HS-5 (cell line): ENCODE measurements at places on chromosomes 16 and 17.

GRCh38 chr16:19245326-19245925, 40.1 kb upstream of the CLEC19A start:
- no peak for DNase-seq

DNA sequence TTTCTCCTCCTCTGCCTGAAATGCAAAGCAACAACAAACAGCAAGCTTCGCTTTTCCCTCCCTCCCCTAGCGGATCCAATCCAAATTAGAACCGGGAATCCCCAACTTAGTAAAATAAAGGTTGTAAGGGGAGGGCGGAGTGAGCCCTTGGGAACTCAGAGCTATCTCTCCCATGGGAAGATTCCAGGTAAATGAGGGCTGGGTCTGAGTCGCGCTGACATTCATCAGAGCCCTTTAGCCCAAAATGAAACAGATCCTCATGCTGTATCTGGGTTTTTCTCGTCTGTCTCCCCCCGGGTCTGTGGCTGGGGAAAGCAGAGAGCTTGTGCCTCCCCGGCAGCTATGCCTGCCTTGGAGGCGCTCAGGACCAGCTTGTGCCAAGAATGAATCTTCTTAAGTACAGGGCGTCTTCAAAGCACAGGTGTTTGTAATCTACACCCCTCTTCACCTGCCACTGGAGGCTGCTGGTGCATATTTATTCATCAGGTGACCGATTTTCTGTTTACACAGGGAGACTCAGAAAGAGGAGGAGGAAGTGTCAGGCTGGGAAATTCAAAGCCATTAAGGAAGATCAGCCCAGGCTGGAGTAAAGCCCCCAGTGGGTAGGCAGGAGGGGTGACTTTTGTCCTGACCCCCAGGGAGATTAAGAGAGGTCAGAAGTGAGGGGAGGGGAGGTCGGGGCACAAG, 55.0 kb upstream of the GSE1 start:
- no peak for DNase-seq

DNA sequence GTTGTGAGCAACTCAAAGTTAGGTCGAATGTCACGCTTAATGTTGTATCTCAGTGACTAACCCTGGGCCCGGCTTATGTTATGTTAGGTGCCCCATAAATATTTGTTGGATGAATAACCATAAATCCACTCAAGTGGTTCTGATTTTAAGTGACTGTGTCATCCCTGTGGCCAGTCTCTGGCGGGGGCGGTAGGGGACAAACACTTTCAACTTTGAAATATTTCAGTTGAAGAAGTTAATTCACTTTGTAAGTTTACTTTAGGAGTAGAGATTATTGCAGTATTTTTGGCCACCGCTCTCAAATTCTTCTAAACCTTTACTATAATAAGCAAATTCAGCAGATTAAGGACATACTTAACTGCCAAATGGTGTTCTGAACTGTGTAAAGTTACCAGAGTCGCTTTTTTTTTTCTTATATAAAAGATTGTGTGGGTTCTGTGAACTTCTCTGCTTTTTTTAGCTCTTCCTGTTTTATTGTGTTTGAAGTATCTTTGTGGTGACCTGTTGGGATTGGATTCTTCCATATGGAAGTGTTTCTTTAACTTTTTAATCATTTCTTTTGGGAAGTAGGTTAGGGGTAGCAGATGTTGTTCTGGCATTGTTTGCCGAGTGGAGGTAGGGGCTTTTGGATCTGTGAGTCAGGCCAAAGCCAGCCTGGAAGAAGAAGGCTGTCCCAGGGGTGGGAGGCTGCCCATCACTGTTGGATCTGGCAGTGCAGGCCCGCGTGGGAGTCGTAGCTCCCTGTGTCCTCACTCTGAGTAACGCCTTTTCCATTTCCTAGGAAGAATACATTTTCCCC, 61.4 kb upstream of the TBX2 start:
- peak; percentile 81 for DNase-seq

DNA sequence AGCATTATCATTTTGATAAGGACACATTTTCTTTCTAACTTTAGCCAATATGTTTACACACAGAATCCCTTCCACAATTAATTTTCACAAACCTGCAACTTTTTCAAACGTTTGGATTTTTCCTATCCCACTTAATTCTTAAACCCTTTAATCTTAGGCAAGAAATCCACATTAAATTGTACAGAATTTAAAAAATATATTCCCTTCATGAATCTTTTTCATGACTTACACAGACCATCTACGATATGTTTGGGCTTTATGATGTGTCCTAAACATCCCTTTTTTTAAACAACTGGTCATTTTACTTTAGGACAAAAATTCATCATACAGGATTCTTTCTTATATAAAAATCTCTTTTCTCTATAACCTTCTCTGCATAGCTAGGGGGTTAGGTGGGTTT, 241.5 kb upstream of the CNTNAP4 start:
- DNase-seq, result peak; percentile 2

DNA sequence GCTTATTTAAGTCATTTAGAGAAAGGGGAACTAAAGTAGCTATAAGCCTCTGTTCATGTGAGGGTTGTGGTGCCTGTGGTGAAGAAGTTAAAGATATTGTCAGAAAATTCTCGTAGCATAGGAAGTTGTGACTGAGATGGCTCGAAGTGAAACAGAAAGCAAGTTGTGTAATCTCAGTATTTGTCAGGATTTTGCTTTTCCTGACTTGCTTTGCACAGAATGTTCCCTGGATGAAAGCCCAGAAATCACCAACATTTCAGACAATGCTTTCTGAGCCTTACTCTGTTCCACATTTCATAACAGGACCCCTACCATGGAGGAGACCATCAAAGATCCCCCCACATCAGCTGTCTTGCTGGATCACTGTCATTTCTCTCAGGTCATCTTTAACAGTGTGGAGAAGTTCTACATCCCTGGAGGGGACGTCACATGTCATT, 10.6 kb downstream of the CALCOCO2 start:
- DNase-seq, result no peak

DNA sequence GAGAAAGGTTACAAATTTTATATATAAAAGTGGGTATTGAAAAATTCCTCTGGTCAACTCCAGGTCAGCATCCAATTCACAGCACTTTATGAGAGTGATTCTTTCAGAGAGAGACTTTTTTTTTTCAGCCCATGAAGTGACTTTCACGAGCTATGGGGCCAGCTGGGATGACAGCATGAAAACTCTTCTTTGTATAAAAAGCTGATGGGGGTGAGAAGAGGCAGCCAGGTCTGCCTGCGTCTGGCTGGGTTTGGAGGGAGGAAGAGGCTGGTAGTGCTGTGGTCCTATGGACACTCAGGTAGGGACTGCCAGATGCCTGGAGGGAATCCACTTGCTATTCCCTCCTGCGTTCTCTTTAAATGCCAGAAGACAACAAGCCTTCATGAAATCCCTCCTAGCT, 250.6 kb downstream of the UTP18 start:
- DNase-seq, result no peak

DNA sequence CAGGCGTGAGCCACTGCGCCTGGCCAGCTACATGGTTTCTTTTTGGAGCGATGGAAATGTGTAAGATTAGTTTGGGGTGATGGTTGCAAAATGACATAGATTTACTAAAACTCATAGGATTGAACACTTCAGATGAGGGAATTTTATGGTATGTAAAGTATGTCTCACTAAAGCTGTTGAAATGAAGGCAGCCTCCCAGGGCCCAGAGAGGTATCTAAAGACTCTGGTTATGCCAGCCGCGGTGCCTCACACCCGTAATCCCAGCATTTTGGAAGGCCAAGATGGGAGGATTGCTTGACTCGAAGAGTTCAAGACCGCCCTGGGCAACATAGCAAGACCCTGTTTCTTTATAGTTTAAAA, 254.9 kb downstream of the PARN start:
- no peak for DNase-seq

DNA sequence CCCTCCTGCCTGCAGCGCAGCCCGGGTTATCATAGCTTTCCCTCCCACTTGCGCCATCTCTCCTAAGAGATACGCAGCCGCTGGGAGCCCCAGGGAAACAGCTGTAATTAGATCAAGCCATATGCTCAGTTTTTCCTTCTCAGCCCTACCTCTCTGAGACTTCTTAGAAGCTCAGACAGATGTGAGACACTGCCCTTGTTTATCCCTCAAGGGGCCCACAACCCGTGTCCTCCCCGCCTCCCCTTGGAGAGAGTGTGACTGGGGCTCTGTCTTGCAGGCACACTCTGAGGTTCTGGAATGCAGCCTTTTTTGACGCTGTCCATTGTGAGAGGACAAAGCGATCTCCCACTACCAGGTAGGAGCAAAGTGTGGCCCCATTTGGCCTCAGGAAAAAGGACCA, 31.2 kb downstream of the CIBAR2 start:
- no peak for DNase-seq

DNA sequence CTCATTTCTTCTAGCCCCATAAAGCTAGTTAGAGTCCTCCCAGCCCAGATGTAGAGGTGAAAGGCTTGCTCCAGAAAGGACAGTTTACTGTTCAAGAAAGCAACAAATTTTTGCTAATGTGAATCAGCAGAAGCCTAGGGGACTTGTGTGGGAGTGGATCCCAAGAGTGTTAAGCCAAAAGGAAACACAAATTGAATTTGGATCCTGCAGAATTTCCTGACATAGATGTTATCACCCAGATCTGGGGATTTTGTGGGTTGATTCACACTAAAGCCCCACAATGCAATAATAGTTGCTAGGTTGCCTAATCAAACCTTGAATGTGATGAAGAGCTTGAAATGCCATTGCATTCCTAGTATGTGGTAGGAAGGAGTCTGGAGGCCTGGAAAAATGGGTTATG, 135.2 kb upstream of the HS3ST3A1 start:
- no peak for DNase-seq

- no peak for DNase-seq
Measured at GRCh38 chr17:35169835-35170363, 22.3 kb downstream of the UNC45B start.

- DNase-seq, result no peak
Measured at GRCh38 chr16:88392616-88393015, 9.9 kb downstream of the ZNF469 start.

GRCh38 chr17:80633207-80633606, 88.6 kb downstream of the RPTOR start:
- DNase-seq, result no peak

DNA sequence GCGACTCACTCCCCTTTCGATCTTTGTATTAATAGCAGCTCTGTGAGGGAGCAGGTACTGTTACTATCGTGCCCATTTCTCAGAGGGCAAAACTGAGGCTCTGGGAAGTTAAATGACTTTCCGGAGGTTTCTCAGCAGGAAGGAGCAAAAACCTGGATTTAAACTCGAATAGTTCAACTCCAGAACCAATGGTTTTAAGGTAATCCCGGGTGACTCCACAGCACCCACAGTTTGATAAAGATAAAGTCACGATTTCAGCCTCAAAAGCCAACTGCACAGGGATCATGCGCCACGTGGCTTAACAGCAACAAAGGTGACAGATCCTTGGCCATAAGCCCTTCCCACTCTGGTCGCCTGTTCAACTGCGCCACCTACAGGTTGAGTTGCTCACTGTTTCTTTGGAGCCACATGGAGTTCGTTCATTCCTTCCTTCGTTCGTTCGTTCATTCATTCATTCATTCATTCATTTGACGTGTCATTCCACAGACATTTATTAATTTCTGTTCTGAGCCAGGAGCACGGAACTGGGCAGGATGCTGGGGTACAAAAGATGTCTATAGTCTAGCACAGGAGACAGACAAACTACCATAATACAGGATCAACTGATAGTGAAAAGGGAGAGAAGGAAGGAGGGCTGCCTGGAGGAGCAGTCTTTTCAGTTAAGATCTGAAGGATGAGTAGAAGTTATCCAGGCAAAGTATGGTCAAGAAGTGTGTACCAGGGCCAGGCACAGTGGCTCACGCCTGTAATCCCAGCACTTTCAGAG, 134.8 kb downstream of the HS3ST2 start:
- peak; percentile 22 for DNase-seq

DNA sequence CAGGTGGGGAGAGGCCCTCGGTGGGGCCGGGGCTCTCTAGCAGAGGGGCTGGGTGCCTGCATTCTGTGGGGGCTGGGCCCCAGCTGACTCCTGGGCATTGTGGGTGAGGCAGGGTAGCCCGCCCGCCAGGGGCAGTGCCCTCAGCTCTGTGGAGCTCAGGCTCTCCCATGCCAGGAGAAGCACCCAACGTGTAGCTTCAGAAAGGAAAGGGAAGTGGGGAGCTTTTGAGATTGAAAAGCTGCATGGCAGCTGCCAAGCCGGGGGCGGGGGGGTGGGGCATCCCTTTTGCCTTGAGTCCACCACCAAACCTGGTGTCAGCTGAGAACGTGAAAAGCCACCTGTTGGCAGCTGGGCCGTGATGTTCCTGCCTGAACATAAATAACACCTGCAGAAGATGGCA, 192.1 kb upstream of the CIBAR2 start:
- DNase-seq, result no peak

DNA sequence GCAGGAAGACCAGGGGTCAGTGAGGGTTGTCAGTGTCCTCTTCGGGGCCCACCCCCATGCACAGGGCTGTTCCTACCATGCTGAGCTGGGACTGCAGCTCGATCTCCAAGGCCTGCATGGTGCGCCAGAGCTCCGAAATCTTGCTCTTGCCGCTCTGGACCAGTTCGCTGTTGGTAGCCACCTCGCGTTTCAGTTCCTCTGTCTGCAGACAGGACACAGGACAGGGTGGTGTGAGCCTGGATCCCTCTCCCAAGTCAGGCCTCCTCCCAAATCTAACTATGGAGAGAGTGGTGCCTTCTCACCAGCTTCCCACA, 90.9 kb downstream of the GOSR1 start:
- no peak for DNase-seq

DNA sequence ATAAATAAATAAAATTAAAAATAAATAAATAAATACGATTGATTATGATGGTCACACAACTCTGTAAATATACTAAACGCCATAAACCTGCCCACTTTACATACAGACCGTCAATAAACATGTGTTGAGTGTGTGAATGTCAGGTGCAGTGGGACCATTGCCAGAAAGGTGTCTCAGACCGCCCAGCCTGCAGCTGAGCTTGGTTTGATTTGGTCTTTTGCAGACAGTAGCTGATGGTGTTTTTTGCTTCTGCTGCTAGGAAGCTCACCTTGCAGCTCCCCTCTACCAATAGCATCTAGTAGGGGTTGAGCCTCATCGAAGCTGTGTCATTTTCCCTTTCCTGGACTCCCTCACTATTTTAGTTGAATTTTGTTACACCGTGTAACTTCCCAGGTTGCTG, 23.5 kb downstream of the UBALD1 start:
- DNase-seq, result no peak

- DNase-seq, result no peak
Measured at GRCh38 chr16:82814059-82814458, 187.3 kb downstream of the CDH13 start.

DNA sequence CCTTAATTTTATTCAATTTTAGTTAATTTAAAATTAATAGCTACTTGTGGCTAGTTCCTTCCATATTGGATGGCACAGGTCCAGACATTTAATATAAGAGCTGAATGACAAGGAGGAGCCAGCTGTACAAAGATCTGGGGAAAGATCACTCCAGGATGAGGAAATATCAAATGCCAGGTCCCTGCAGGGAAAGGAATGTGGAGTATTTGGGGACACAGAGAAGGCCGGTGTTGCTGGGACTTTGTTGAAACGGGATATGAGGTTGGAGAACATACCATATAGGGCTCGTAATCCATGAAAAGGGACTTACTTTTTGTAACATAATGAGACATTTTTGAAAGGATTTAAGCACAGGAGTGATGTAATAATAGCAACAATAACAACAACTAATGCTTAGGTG, 426.8 kb downstream of the HS3ST4 start:
- no peak for DNase-seq

GRCh38 chr16:9123871-9124270, 32.4 kb downstream of the HAPSTR1 start:
- DNase-seq, result no peak
